ENCODE measurements at places on chromosomes 2 and 18.

DNA sequence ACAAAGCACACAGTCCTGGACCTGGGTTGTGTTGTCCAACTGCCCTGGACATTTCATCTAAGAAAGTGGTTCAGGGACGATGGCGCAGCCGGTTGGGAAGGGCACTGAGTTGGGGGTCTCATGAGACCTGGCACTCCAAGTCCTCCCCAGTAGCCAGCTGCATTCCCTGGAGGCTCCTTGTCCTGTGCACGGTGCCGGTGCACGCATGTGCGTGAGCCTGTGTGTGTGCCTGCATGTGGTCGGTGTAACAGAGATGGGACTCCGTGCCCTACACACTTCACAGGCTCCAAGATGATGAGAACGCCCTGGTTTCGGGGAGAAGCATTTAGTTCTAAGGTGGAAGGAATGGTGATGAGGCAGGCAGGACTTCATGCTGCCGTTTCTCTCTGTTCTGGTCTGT lies 124.9 kb upstream of the PXDN start:
- DNase-seq = no peak

DNA sequence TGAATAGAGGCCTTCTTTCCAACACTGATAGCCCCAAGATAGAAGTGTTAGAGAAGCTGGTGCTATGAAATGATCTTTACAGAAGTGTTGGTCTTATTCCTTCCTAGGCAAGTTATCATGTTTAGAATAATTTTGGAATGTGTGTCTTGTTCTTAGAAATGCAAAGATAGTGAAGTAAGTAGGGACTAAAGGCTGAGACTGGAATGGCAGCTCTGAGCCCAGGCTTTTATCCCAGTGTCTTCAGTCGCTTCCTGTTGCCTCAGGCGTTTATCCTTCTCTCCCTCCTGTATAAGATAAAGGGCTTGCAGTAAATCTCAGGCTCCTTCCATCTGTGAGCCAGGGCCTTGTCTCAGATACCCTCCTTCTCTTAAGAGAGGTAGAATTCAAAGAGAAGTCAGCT lies 218.1 kb downstream of the TPGS2 start:
- DNase-seq = no peak

DNA sequence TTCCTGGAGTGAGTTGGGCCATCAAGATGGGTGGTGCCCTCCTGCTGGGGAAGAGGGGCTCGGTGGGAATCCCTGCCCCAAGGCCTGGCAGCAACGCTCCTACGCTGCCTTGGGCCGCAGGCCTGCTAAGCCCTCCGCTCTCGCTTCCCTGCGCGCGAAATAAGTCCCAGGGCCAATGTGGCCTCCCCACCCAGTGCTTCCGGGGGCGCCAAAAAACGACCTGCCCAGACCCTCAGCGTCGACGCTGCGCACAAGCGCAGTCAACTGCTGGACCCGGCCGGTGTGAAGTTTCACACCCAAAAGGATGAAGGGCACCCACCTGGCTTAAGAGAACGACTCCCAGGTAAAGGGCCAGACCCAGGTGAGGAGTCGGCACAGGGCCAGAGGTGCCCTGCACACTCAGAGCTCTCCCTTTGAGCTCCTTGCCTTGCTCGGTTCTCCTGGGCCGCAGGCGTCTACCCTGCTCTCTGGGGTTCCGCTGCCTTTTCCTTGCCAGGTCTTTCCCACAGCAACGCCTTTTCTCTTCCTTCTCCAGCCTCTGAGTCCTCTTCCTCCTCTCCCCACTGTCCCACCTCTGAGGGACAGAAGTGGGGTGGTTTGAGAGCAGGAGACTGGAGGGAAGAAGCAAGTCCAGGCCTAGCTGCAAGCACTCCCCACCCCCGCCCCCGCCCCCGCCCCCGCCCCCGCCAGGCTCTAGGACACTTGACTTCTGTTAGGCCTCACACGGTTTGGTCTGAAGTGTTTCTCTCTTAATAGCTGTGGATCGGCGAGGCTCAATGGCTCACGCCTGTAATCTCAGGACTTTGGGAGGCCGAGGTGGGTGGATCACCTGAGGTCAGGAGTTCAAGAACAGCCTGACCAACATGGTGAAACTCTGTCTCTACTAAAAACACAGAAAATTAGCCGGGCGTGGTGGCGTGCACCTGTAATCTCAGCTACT lies at the start of gene DNAJC5G:
Gene DNAJC5G (plus strand): TSS at position 223 of the 940 bp plus-strand sequence. CDS start 1,296 bp downstream, outside the sequence.
- no peak for DNase-seq

- no peak for DNase-seq
Observed at GRCh38 chr2:60884800-60885199, 3.4 kb downstream of the REL start.

GRCh38 chr18:62603211-62603610 lies 80.4 kb downstream of the ZCCHC2 start:
- DNase-seq = no peak

DNA sequence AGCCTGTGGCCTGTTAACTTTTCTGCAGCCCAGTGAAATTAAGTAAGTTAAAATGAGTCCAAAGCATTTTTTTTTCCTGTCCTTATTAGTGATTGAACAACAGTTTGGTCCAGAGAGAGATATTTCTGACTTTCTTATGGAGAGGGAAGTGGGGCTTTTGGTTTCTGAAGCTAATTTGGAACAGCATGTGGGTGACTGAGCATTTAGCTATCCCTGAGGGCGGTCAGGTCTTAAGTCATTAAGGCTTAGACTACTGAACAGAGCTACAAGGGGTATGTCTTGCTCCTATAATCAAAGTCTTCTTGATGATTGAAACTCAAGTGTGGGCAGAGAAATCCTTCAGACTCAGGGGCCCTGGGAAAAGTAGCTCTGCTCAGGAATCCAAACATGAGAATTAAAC lies 14.0 kb downstream of the ARHGAP25 start:
- DNase-seq = no peak

DNA sequence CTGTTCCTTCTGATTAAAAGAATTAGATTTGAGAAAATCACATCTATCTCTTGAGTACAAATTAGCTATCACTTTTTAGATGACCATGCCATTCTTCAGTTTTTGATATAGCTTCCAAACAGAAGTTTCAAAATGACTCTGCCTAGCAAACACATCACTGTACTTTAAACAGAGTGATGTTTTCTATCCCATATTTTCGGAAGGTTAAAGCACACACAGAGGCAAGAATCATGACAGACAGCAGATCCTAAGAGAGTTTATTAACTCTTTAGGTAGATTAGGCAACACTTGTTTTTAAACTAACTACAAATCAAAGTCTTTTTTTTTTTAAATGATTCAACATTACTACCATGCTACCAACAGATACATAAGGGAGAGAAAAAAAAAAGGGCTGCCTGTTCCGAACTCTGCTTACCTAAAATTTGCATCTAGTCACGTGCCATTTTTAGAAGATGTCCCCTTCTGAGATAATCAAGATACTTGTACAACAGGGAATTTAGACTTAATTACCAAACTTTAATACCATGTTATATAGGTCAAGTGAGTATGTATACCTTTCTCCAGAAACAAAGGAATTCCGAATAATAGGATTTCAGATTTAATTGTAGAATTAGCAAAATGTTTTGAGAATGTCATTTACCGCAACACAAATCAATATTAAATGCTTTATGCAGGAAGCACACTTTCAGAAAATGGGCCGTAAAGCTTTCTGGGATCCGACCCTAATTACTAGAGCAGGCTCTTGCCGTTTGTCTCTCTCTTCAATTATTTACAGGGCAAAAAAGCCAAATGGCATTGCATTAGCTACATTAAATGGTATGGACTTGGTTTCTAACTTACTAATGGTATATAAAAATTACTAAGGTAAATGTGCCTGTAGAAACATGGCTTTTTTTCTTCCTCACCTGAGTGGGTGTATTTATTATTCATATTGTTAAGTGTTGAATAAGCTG lies 2.6 kb downstream of the RBMS1 start:
- DNase-seq = no peak

DNA sequence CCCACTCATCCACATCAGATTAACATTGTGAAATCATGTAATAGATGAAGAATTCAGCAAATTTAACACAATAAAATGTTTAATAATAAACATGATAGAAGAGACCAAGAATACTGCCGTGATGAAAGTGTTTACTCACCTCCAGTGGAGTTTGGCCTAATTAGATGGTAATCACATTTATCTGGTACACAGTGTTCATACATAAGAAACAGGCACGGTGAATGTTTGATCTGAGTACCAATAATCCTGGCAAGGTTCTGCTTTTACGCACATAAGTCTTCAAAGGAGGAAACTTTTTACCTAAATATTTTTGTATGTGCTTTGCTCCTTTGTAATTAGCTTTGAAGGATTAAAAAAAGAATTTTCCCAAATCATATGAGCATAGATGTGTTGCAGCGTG lies 122.5 kb downstream of the IRS1 start:
- DNase-seq = no peak

- DNase-seq = no peak
Observed at GRCh38 chr2:151347906-151348305, 9.5 kb upstream of the TNFAIP6 start.

DNA sequence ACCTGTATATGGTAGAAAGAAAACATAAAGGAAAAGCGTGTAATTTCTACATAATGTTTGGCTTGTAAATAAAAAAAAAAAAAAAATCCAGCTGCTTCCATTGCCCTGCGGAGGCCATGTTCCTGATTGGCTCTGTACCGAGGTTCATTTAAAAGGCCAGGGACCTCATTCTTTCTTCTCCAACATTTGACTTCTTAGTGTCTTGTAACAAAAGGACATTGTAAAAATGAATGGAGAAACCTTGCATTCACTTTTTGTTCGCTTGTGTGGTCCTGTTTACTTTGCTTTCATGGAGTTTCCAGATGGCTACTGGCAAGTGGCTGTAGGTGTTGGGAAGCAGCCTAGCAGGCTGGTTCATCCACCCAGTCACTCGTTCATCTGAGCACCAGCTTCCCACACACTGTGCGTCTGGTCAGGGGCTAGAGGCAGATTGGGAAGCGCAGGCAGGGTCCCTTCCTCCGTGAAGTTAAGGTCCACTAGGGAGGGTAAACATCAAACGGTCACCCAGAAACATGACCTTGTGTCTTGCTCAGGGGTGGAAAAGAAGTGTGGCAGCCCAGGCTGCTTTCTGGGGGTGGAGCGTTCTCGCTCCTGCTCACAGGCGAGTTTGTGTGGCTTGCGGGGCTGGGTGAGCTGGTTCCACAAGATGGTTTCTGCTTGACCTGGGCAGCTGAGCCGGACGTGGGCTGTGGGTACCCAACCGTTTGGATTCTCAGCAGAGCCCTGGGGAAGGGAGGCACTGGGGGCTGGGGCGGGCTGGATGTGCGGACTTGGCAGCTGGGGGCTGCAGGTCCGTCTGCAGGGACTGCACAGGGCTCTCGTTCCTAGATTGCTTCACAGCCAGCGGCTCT lies 260.7 kb downstream of the AGAP1 start:
- no peak for DNase-seq

DNA sequence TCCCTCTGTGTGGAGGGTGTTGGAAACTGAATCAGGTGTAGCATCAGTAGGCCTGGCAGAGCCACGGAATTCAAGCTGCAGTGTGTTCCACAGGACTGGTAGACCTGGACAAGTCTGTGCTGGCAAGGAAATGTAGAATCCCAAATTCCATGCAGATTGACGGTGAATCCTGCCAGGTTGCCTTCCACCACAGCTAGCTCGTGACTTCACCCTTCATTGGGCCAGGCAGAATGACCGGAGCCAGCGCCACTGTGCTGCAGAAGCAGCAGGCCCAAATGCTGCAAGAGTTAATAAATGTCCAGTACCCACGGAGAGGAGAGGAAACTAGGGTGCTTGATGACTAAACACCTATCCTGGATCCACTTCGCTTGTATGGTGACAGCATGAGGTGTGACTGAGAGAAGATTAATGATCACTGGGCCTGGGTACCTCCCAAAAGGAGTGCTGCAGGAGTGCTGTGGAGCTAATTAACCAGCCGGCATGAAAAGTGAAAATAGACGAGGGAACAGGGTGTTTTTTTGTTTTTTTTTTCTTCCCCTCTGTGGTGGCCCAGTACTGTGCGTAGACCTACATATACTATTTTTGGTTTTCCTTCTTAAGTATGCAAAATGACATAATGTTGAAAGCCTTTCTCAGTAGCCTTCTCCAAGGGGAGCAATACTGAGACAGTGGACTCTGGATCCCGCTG lies 122.2 kb downstream of the TANC1 start:
- DNase-seq = no peak

- DNase-seq = no peak
Observed at GRCh38 chr18:13267431-13267873, 48.9 kb downstream of the LDLRAD4 start.

GRCh38 chr2:62293490-62294271 lies 97.8 kb downstream of the B3GNT2 start:
- DNase-seq = no peak

DNA sequence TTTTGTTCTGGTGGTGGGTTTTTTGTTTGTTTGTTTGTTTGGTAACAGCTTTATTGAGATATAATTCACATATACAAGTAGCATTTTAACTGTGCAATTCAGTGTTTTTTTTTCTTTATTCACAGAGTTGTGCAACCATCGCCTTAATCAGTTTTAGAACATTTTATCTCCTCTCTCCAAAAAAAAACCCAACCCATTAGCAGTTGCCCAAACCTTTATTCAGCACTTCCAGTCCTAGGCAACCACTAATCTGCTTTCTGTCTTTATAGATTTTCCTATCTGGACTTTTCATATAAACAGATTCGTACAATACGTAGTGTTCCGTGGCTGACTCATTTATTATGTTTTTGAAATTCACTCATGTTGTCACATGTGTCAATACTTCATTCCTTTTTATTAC lies 38.7 kb downstream of the CCDC138 start:
- no peak for DNase-seq

GRCh38 chr2:18251486-18251885 lies 309.0 kb downstream of the RDH14 start:
- DNase-seq = no peak

DNA sequence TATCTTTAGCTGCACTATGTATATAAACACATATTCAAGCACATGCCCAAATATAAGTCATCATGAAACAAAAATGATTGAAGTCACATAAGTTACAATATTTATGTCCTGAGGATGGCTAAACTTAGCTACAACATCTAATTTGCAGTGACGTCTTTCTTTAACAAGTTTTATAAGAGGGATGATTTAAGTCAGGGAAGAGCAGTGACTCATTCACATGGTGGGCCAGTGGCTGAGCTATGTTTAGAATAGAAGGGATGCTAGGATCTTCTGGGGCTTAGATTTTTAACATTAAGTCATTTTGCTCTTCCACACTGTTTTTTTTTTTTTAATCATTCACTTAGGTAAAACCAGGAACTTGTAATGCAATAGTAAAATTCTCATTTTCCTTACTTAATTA lies 22.3 kb downstream of the ADCYAP1 start:
- DNase-seq = no peak

DNA sequence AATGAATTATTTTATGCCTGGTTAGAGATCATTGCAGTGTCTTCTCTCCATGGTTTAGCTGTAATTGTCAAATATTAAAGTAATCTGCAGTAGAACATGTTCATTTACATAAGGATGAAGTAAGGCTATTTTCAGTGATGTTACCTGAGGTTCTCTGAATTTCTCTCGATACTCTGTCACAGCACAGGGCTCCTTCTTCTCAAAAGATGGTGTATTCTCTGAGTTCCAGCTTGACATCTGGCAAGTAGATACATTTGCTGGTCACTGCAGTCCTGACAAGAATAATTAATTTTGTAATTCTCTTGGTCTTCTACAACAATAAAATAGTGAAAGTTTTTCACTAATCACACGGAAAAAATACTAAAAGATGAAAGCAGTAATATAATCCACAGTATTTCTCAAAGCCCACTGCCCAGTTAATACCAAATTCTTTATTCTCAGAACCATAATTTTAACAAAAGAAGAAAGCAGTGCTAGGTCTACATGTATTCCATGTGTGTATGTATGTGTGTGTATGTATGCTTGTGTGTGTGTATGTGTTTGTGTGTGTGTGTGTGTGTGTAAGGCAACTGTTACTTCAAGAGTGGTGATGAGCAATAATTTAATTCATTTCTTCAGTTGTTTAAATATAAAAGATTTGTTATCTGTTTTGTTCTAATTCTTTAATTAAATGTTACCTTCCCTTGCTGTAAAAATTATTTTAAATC lies 1165.5 kb upstream of the SLC39A10 start:
- no peak for DNase-seq

Measured in chondrocyte (in vitro differentiated cells).